ENCODE measurements at places on chromosomes 1 and 21.

GRCh38 chr1:165055581-165055980, 300.9 kb downstream of the LMX1A start:
- no peak for DNase-seq

- DNase-seq = peak; percentile 47
Observed at GRCh38 chr1:37792943-37793686, 532 bp upstream of the MANEAL start.

GRCh38 chr1:157240495-157241184, 102.4 kb upstream of the ETV3 start:
- DNase-seq = no peak

DNA sequence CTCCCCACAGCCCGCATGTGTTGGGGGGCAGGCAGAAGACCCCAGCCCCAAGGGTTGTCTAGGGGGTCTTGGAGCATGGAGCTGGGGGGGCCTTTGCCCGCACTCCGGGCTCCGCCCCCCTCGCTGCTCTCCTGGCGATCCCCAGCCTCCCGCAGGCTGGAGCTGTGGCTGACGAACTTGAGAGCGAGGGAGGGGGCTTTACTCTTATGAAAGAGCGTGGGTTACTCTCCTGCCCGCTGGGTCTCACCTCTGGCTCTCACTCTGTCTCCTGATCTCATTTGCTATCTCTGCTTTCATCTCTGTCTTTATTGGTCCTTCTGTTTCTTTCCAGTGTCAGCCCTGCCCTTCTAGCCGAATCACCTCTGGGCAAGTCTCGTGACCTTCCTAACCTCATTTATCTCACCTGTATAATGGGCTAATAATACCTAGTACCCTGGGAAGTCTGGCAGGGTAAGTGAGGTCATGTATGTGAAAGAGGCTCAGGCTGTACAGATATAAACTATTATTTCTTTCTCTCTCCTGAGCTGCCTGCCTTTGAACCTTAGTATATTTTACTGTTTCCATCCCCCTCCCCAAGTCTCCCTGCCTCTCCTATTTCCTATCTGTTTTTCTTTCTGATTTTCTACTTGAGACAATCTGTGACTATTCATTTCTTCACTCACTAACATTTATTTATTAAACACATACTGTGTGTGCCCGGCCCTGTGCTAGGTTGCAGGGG, 731 bp downstream of the EFNA4 start:
- peak; percentile 66 for DNase-seq

DNA sequence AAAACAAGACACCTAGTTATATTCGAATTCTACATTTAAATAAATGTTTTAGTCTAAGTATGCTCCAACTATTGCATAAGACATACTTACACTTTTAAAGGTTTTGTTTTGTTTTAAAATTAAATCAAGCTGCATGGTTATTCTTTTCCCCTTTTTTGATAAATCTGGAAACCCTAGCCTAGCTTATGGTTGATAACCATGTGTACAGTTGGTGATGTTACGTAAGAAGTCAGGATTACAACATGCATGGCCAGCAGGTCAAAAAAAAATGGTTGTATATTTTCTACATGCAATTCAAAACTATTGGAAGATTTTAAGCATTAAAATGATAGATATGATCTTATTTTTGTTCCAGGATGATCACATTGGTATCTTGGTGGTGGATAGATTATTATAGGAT, 1600.6 kb downstream of the PLA2G4A start:
- no peak for DNase-seq

DNA sequence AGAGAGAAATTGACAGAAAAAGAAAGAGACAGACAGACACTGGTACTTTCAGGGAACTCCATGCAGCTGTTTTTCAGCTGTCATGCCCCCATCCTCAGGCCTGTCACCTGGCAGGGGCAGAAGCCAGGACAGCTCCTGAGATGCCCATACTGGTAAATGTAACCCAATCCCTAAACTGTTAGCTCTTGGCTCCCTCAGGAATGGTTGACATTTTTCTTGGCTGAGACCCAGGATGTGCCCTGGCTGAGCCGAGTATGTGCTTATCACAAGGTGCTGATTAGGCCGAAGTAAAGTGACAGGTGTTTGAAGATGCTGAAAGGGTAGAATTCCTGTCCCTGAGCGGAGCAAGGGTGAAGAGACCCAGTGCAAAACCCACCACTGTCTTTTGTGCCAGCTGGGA, 50.7 kb downstream of the PGM1 start:
- DNase-seq = no peak

- DNase-seq = no peak
Observed at GRCh38 chr1:155706139-155706538, 17.2 kb downstream of the DAP3 start.

GRCh38 chr1:118317842-118318614, 133.0 kb upstream of the SPAG17 start:
- no peak for DNase-seq

DNA sequence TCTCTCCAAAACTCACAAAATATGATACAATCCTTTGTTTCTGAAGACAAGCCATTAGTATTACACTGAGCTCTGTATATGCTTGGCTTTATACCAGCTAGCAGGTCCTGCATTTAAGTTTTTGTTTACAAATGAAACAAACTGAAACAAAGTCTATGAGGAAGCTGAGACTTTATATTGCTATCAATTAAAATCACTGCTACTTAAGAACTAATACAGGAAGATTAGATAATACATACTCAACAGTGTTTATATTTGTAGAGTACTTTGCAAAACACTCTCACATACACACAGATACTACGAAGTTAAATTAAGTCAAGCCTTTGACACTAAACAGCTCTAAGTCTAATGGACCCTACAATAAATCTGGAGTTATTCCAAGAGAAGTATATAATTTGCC, 247.4 kb downstream of the CRB1 start:
- DNase-seq = no peak

- DNase-seq = peak; percentile 35
Observed at GRCh38 chr1:236165238-236165981, 23.1 kb downstream of the GPR137B start.

DNA sequence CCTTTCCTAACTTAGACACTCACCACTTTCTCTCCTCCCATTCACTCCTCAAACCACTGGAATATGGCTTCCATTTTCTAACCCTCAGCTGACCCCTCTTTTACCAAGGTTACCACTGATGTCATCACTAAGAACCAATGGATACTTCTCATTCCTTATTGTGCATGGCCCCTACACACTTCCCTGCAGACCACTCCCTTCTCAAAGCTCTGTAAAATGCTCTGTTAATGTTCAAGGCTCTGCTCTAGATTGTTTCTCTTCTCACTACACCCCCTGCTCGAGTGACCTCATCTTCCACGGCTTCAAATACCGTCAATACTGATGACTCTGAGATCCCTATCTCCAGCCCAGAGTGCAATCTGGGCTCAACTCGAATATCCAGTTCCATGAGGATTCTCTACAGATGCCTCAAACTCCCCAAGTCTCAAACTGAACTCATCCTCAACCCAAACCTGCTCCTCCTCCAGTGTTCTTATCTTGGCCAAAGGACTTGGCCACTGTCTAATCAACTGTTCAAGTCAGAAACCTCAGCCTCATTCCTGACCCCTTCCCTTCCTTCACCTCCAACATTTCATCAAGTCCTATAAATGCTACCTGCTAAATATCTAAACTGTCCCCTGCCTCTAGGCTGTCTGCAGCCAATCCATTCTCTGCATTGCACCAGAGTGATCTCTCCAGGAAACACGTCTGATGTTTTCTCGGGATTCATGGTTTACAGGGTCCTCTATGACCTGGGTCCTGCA, 41.3 kb upstream of the BMP8B start:
- no peak for DNase-seq

DNA sequence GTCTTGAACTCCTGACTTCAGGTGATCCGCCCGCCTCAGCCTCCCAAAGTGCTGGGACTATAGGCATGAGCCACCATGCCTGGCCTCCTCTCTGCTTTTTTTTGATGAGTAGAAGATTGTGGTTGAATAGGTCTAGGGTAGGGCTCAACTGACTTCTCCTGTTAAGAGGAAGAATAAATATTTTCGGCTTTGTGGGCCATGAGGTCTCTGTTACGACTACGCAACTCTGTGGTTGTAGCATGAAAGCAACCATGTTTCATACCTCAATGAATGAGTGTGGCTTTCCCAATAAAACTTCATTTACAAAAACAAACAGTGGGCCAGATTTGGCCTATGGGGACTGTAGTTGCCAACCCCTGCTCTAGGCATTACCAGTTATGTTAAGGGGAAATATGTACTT, 67.8 kb downstream of the NID1 start:
- DNase-seq = no peak

DNA sequence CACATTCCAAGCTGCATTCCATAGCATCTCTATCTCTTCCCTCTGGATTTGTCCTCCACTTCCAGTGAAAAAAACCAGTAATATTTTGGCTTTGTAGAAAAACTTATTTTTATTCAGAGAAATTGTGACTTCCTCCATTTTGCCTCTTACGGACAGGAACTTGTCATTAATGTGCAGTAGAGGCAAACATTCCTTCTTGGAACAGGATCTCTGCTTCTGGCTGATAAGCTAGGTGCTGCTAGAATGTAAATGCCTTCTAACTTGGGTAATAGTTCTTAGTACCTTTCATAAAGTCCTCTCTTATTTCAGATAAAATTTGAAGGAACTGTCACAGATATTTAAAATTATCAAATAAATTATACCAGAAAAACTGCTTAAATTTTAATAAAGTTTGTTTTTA, 707.8 kb downstream of the USP25 start:
- DNase-seq = no peak

DNA sequence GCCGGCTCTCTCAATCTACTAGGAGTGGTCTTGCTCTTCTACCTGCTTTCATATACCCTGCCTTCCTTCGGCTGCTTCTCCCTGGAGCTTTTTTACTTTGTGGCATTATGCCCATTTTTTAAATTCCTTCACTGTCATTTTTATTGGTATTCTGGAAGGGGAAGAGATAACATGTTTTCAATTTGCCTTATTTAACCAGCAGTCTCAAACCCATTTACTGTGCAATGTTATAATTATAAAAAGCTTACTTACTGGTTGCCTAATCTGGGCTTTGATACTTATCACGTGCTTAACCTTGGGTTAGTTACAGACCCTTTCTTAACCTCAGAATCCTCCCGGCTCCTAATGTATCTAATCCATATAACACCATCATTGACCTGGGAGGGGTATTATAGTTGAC, 128.1 kb downstream of the SIPA1L2 start:
- no peak for DNase-seq

DNA sequence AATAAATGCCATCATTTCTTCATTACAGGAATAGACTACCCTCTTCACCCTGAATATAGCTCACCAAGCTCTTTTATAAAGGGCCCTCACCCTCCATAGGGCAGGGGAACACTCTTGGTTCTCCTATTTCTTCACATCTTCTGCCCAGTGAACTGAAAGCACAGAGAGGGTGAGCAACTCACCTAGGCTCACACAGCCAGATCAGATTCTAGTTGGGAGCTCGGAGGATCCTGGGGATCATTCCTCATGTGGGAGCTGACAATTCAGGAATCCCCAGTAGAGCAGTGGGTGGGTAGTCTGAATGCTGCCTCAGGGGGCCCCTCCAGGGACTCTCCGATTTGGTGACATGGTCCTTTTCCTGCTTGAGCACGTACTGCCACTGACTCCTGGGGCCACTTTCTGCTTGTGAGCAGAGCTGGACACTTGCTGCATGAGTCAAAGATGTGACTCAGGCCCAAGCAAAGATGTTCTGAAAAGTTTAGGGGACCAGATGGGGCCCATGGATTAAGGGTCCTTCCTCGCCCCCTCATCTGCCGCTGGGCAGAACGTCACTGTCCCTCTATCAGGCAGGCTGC, 63.7 kb upstream of the WNT4 start:
- no peak for DNase-seq

GRCh38 chr1:72051538-72051937, 230.8 kb downstream of the NEGR1 start:
- DNase-seq = no peak

- DNase-seq = no peak
Observed at GRCh38 chr1:10242811-10243210, 32.4 kb downstream of the KIF1B start.

- DNase-seq = no peak
Observed at GRCh38 chr1:180199018-180199417, 31.0 kb upstream of the LHX4 start.

GRCh38 chr1:209485167-209485566, 98.3 kb upstream of the CAMK1G start:
- DNase-seq = no peak

- no peak for DNase-seq
Observed at GRCh38 chr1:229028987-229029878, 241.7 kb upstream of the RAB4A start.

- no peak for DNase-seq
Observed at GRCh38 chr1:23341931-23342692, 2.0 kb downstream of the HNRNPR start.

DNA sequence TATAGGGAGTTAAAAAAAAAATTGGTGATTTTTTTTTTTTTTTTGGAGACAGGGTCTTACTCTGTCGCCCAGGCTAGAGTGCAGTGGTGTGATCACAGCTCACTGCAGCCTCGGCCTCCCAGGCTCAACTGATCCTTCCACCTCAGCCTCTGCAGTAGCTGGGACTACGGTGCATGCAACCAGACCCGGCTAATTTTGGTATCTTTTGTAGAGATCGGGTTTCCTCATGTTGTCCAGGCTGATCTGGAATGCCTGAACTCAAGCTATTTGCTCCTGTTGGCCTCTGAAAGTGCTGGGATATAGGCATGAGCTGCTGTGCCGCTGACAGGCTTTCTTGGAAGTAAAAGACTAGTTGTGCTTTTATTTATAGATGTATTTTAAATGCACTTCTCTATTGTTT, 3.0 kb downstream of the CDC42 start:
- DNase-seq = peak; percentile 47

GRCh38 chr1:119631433-119632102, 16.5 kb downstream of the ZNF697 start:
- DNase-seq = no peak

GRCh38 chr21:42120903-42121535, 49.9 kb downstream of the UMODL1 start:
- DNase-seq = no peak

DNA sequence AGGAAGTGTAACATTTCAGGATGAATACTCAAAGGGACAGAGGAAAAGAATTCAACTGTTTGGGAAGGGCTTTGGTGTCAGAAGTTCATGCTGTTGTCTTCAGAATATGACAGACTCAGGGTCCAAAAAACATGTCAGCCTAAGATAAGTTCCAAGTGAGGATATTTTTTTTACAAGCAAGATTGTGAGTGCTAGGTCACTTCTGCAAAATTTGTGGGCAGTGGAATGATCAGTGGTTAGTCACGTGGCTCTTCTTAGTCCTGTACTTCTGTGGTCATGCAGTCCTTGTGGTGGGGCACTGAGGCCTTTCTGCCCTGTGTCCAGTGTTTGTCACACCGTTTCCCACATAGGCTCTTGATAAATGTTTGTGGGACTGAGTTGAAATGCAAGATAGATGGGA, 5.2 kb downstream of the RGL1 start:
- DNase-seq = no peak

GRCh38 chr1:227766015-227766634, 30.9 kb downstream of the SNAP47 start:
- DNase-seq = peak; percentile 80
